Fibroblast of skin of back (primary cell): ENCODE measurements at places on chromosomes 1 and 21.

- DNase-seq = peak; percentile 73
These were observed 538.0 kb downstream of the LTN1 start for GRCh38 chr21:28454564-28455252.

- DNase-seq = no peak
These were observed 36.7 kb downstream of the CHD5 start for GRCh38 chr1:6143395-6143794.

- no peak for DNase-seq
These were observed 35.9 kb downstream of the PIK3R3 start for GRCh38 chr1:46096269-46097148.

DNA sequence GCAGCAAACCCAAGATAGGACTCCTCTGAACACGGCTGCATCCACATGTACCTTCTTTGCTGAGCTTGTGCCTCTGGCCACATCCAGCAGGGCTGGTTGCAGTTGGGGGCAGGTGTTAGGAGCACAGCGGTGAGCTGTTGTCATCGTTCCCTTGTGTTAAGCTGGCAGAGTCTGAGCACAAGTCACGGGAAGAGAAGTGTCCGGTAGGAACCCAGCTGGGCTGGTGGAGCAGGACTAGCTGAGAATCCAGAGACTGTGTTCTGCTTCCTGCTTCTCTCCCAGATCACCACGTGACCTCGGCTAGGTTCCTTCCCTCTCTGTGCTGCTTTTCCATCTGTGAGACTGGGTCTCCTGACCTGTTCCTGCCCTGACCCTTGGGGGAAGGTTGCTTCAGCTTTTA lies 105.1 kb downstream of the PCBP3 start:
- no peak for DNase-seq

DNA sequence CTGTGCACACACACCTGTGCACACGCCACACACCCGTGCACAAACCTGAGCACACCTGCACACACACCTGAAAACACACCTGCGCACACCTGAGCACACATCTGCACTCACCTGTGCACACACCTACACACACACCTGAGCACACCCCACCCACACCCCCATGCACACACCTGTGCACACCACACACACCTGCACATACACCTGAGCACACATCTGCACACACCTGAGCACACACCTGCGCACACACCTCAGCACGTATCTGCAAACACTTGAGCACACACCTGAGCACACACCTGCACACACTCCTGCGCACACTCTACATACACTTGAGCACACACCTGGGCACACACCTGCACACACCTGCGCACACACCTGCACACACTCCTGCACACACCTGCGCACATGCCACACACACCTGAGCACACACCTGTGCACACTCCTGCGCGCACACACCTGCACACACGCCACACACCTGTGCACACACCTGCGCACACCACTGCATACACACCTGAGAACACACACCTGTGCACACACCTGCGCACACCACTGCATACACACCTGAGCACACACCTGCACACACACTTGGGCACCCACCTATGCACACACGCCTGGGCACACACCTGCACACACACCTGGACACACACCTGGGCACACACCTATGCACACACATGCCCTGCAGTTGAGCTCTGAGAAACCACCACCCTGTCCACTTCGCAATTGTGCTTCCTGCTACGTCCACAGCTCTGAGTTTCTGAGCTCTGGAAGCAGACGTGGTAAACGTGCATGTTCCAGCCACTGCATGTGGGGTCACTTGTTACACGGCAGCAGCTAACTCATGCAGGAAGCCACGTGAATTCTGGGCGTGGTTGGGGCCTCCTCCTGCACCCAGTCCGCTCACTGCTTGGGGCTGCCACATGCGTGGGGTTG lies 8.0 kb upstream of the C1orf159 start:
- peak; percentile 49 for DNase-seq

DNA sequence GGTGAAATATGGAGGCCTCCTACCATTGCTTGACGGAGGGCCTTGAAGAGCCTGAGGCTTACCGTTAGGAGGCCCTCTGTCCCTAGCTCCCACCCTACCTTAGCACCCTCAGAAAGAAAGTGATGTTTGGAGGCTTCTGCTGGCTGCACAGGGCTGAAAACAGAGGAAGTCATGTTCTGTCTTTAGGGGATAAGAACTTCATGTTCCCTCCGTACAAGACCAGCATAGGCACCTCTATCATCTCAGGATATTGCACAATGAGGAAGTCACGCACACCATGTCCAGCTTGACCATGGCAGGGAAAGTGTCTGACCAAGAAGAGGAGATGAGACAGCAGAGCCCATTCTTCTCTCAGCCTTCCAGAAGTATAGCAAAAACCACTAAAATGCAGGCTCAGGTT lies 13.8 kb downstream of the ADORA3 start:
- no peak for DNase-seq

GRCh38 chr21:43371786-43372185 lies 55.1 kb downstream of the SIK1 start:
- no peak for DNase-seq

DNA sequence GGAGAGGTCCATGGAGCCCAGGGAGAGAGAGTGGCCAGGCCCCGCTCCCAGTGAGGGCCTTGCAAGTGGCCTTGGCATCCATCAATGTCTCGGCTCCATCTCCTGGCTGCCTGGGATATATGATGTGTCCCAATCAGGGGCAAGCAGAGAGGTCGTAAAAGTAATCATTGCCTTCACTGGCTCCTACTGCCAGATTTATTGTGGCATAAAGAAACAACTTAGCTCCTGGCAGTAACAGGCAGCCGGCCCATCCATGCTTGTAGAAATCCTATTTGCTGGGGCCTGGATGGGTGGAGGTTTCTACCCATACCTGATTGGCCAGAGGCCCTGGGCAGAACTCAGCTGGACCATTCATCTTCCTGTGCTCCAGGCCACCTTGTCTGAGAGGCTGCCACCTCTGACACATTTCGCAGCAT lies 272.6 kb downstream of the MATN1 start:
- DNase-seq = no peak

DNA sequence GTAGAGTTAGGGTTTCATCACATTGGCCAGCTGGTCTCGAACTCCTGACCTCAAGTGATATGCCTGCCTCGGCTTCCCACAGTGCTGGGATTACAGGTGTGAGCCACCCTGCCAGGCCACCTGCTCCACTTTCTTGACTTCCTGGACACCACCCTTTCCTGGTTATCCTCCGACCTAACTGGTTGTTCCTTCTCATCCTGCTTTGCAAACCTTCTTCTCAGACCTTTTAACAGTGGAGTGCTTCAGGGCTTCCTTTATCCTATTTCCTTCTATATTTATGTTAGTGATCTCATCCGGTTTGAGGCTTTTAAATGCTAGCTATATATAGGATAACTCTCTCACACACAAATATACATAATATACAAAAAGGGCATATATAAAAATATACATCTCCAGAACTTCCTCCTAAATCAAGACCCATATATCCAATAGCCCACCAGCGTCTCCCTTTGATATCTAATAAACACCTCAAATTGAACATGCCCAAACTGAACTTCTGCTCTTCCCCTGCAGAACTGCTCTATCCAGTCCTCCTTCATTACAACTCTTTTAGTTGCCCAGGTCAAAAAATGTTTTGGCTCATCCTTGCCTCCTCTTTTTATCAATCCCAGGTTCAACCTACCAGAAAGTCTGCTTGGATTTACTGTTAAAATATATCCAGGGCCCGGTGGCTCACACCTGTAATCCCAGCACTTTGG lies 19.5 kb upstream of the UQCRHL start:
- DNase-seq = no peak

DNA sequence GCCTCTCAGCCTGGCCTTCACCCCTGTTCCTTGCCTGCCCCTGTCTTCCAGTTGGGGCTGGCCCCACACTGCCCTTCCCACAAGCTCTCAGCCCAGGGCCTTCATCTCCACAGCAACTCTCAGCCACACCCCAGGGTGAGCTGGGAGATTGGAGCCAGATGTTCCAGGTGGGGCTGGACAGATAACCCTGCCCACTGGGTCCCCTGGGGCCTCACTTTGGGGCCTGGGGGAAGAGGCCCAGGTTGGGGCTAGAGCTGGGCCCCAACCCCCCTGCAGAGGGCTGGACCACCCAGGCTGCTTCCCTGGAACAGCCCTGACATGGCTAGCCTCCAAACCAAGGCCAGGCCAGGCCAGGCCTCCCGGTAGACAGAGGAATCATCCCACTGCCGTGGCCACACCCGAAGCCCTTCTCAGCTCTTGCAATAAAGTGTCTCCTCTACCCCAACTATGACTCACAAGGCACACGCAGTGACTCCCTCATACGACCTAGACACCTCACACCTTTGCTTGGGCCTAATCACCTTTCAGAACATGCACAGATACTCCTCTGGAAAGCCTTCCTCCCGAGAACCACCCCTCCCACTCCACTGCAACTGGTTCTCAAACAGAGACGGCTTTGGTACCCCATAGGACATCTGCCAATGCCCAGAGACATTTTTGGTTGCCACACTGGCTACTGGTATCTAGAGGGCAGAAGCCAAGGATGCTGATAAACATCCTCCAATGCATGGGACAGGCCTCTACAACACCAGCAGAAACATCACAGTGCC lies 22.2 kb downstream of the SLC2A1 start:
- DNase-seq = peak; percentile 89

- DNase-seq = no peak
These were observed 10.5 kb upstream of the SPRR4 start for GRCh38 chr1:152959801-152960451.

DNA sequence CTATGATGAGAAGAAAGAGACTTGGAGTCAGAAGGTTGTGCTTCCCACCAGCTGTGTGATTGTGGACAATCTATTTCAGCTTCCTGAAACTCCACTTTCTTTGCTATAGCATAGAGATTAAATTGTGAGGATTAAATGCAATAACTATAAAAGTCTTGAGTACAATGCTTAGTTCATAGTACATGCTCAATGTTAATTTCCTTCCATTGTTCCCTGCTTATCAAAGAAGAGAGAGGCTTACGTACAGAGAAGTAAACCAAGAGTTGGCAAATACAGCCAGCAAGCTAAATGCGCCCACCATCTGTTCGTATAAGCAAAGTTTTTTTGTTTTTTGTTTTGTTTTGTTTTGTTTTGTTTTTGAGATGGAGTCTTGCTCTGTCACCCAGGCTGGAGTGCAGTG lies 317.9 kb upstream of the NFIA start:
- no peak for DNase-seq

GRCh38 chr1:213689260-213689659 lies 298.5 kb upstream of the PROX1 start:
- no peak for DNase-seq

DNA sequence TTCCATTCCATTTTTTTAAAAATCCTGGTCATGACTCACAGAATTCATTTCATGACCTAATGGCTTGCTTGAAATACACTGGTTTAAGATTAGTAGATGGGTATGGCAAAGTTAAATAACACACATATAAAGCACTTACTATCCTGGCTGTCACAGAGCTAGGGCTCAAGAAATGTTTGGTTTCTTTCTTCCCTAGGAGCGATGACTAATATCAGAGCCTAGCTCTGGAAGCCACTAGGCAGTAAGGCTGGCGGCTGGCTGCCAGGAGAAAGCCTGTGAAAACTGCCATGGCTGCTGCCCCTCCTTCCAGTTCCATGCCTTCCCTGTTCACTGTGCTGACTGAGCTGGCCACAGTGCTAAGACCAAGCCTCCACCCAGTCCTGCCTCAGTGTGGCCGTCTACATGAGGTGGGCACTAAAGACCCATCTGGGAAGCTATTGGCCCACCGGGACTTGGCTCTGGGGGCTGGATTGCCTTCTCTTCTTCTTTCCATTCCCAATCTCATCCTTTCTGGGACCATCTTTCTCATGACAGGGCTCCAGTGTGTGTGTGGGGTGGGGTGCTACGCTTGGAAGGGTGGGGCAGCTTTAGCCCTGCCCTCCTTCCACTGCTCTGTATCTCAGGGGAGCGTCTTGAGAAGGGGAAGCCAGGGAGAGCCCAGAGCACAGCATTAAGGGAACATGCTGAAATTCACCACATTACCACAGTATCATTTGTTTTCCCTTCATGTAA lies 10.8 kb upstream of the ASCL5 start:
- DNase-seq = peak; percentile 96

GRCh38 chr1:233183226-233184020 lies 112.1 kb downstream of the PCNX2 start:
- DNase-seq = peak; percentile 54

DNA sequence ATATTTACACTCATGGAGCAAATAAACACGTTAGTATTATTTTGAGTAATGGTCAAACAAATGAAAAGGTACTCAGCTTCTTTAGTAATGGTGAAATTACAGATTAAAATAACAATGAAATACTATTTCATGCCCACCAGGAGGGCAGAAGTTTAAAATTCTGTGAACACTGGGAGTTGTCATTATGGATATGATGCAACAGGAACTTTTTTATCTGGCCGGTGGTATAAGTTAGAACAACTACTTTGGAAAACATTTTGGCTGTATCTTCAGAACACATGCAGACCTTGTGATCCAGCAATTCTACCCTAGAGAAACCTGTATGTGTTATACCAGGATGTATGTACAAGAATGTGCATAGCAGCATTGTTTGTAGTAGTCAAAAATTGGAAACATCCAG lies 23.2 kb upstream of the PPP1R8 start:
- DNase-seq = no peak

DNA sequence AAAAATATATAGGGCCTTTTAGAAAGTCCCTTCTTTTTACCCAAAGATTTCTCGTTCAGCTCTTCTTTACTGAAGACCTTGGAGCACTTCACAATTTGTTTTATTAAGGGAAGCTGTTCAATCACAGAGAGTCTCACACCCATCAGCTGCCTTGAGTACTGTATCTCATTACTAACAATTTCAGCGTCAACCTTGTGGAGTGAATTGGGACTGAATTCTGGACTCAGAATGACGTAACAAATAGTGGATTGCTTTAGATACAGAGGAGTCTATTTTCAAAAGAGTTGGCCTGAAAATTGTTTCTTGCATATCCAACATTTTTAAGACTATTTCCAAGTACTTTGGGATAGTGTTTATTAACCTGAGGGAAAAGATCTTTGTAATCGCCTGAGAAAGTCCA lies 7.9 kb downstream of the MAP10 start:
- no peak for DNase-seq

DNA sequence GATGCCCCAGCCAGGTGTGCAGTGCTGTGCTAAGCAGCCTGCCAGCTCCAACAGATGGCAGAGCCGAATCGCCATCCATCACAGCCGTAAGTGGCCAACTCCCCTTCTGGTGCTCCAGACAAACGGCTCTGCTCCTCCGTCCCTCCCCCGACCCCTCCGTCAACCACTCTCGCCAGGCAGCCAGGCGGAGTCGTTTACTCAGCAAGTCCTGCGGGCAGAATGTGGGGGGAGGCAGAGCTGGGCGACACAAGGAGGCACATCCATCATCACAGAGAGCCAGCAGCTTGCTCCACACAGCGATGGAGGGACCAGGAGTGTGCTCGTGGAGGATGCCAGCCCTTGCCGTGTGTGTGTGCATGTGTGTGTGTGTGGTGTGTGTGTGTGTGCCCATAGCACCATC lies 206.6 kb upstream of the GRIK3 start:
- no peak for DNase-seq

- peak; percentile 60 for DNase-seq
These were observed 22.0 kb downstream of the THAP3 start for GRCh38 chr1:6646499-6647148.

DNA sequence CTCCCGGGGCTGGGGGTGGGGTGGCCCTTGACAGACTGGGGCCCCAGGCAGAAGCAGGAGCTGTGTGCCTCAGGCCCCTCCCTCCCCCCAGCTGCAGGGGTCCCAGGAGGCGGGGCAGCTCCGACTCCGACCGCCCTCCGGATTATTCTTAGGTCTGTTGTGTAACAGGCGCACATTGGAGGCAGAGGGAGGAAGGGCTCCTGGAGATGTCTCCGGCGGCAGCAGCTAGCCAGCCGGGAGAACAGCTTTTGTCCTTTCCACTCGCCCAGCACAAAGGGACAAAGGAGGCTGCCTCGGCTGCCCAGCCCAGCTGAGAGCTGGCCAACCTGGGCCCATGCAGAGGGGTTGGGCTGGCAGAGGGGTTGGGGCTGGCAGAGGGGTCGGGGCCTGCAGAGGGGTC lies 29.7 kb upstream of the PLCH2 start:
- DNase-seq = peak; percentile 23
